ENCODE measurements at places on chromosomes 2 and 18.
A peak's percentile ranks its signal among the peaks of the same experiment; 100 is the strongest.

GRCh38 chr2:196565982-196566381, 73.5 kb upstream of the CCDC150 start:
- no peak for DNase-seq

GRCh38 chr2:227783404-227784138, 30.1 kb upstream of the CCL20 start:
- no peak for DNase-seq

DNA sequence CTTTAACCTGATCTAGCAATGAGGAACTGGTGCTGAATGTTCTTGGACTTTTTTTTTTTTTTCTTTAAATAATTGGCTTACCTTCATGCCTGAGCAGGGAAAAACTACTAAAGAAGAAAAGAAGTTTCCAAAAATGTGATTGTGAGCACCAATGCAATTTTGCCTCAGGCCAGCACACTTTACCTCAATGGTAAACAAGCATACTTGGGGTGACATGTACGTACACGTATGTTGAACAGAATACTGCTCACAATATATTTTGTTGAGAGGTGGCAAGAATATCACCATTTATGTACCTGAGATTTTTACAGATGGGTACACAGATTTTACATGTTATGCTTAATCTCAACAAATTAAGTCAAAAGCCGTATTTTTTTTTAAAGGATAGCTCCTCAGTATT, 144.3 kb downstream of the FIGN start:
- DNase-seq, result no peak

GRCh38 chr2:189022492-189022891, 48.3 kb downstream of the COL3A1 start:
- peak; percentile 19 for DNase-seq

GRCh38 chr2:239750045-239750835, 274.9 kb downstream of the NDUFA10 start:
- no peak for DNase-seq

- no peak for DNase-seq
Measured at GRCh38 chr2:112846031-112846430, 9.5 kb upstream of the IL1B start.

All from left lung (tissue), 14 donors.